DMS53 (cell line): ENCODE measurements at places on chromosomes 7 and 10.

- no peak for DNase-seq
Measured at GRCh38 chr10:28595613-28596012, 62.7 kb downstream of the WAC start.

DNA sequence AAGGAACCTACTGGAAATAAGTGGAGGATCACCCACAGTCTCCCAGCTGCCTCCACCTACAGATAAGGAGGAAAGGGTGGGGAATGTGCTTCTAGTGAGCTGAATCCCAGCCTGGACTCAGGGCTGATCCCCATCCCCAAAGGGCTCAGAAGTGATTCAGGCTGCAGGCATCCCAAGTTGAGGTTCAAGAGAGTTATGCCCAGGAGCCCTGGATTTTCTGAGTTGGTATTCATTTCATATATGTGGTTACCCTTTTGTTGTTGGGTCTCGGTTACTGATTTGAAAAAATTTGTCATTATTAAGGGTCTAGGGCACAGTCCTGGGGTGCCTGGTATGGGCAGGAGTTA, 30.0 kb upstream of the SRGN start:
- DNase-seq = no peak

- DNase-seq = peak; percentile 92
Measured at GRCh38 chr10:97759158-97759887, 12.5 kb downstream of the SFRP5 start.

DNA sequence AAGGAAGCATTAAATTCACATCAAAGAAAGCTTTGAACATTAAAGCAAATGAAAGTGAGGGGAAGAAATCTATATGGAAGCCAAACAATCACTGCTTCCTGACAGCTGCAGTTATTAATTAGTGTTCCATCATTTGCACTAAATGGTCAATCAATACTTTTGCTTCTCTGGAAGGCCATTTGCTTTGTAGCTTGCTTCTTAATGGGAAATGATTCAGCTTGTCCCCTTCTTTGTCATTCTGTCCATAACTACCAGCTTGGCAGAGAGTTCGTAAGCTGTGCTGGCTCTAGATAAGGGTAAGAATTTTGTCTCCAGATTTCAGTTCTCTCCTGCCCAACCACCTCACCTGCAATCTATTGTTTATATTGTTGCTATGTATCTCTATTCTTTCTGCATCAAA, 596.6 kb downstream of the CNTNAP2 start:
- peak; percentile 62 for DNase-seq

GRCh38 chr10:43076876-43077420, at the start of gene RET:
Gene RET, plus strand, starts transcription at chr10:43077069. Its CDS starts 190 bp downstream, at chr10:43077259.
- peak; percentile 86 for DNase-seq

DNA sequence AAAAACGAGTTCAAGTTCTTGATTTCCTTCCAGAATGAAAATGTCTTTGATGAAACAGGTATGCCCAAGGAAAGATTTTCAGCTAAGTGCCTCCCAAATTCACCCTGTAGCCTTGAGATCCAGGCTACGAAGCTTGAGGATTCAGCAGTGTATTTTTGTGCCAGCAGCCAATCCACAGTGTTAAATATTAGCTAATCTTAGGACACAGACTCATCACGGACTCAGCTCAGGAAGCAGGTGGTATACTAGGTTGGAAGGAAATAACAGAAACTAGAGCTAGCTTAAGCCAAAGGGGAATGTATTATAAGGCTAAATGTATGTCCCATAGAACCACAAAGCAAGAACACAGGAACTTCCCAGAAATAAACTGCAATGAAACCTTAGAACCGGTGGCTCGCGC, 151.0 kb upstream of the PRSS1 start:
- no peak for DNase-seq

DNA sequence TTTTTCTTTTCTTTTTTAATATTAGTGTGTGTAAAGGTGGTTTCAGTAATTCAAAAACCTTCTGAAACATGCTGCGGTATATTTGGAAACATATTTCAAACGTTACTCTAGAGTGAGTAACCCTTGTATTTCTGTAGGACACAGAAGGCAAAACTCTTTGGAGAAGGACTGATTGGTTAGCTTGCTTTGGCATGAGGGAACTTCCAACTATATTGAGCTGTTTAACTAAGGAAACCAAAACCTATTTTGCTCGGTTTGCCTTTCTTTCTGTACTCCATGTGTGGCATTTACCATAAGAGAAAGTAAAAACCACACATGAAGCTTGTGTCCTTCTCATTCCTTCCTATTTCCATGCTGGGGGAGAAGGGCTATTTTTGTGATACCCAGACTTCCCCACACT, 149.8 kb downstream of the DYNC1I1 start:
- no peak for DNase-seq
